ENCODE measurements at places on chromosomes 6 and 20. TPM values are rescaled to one million over a fixed set of nuclear protein-coding genes. Genes with fewer than 3 reads are reported as not detected.

DNA sequence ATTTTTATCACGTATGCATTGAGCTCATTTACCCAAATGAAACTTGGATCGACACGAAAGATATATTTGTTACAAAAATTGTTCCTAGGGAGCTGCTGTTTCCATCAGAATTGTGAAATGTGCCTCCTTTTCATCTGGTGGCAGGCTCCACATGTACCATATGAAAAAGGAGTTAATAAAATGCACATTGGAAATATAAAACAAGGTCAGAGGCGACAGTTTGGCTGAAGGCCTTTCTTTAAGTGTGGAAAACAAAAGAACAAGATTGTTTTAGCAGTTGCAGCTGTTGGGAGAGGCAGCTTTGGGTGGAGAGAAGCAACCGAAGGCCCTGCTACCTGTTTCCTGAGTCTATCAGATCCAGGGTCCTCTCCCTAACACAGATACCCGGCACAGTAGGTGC lies 334.5 kb upstream of the NT5E start:
- no peaks in the 10 kb centered on the region for H3K4me1 ChIP-seq
- DNase-seq = no peak
- H3K4me3 ChIP-seq = no peak overlapping the region
- no peaks in the 10 kb centered on the region for H3K36me3 ChIP-seq

DNA sequence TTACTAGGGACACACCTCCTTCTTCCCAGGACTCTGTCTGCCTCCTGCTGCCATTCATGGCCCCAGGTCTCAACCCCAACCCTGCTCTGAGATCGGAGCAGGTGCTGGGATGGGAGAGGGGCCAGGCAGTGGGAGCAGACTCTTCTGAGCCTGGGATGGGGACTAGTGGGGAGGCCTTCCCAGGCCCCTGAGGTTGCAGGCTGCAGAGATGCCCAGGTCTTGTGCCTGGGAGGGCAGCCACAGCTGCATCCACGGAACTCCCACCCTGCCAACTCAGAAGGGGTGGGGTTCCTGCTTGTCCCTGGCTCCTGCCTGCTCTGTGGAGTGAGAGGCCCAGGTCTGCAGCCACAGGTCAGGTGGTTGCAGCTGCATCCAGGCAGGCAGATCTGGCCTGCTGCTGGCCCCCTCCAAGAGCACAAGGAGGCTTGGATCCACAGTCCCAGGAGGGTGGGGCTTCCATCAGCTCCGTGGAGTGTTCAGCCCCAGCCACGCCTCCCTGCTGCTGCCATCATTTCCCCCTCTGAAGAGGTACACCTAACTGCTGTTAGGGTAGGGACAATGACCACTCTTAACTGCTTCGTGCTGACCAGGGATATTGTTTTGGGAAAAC lies 2.9 kb upstream of the SLC22A1 start:
- no peaks in the 10 kb centered on the region for H3K4me1 ChIP-seq
- no peaks in the 10 kb centered on the region for H3K27me3 ChIP-seq
- H3K27ac ChIP-seq = no peak overlapping the region
- no peak for DNase-seq

DNA sequence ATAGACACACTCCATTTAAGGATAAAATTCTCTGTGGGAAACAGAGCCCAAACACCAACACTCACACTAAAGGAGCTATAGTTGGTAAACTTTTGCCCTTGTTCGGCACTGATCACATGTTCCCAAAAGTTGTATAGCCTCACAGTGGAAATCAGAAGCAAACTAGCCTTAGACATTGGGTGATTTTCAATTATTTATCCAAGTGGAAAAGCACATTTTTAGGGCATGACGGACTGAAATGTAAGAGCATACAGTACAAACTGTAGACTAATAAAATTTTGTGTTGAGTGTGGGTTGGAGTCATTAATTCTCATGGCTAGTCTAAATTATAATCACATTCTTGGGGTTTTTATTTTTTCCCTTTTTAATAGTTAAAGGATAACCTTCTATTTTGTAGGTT lies 202.4 kb downstream of the MOXD1 start:
- H3K36me3 ChIP-seq = no peaks in the 10 kb centered on the region
- H3K4me1 ChIP-seq = peaks cover 27% of the 10 kb centered on the region
- H3K27me3 ChIP-seq = no peaks in the 10 kb centered on the region
- no peak overlapping the region for H3K27ac ChIP-seq
- no peak overlapping the region for H3K4me3 ChIP-seq

The ELOVL2 gene
- total RNA-seq = 0.42 TPM

The CLPSL2 gene
- not detected for total RNA-seq
